ENCODE measurements at places on chromosomes 6 and 20.
A peak's percentile ranks its signal among the peaks of the same experiment; 100 is the strongest.

DNA sequence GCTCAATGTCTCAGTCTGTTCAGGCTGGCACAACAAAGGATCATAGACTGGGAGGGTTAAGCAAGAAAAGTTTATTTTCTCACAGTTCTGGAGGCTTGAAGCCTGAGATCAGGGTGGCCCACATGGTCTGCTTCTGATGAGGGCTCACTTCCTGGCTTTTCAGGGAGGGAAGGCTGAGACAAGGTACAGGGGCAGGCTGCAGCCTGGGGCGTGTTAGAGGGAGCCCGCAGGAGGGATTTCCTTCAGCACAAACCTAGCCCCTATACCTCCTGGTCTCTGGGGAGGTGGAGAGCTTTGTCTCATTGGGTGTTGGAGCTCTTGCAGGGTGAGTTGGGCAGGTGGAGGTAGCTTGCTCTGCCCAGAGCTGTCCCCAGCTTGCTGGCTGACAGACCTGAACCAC is 81.1 kb upstream of the GPR6 start:
- no peak for DNase-seq

- DNase-seq = no peak
Observed at GRCh38 chr6:169229615-169230321, 23.9 kb downstream of the THBS2 start.

DNA sequence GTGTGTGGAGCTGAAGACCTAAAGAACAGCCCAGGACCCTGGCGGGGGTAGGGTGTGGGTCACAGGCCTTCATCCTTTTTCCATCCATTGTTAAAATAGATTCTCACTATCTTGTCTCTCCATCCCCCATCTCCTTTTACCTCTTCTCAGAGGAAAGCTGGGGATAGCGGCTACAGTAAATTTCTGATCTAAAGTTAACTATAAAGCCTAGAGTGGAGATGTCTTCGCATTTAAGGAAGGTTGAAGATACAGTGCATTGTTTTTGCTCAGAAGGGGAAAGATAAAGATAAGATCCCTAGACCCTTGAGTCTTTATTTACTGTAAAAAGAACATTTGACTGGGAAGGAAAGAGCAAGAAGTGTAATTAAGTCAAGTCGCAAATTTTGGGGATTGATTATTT is 8.6 kb downstream of the FOXA2 start:
- DNase-seq = no peak

GRCh38 chr20:3739054-3739925 is 6.8 kb downstream of the HSPA12B start:
- no peak for DNase-seq

GRCh38 chr6:21500314-21501020 is 93.1 kb upstream of the SOX4 start:
- no peak for DNase-seq

GRCh38 chr6:136288566-136289326 is 900 bp downstream of the BCLAF1 start:
- DNase-seq = peak; percentile 74

DNA sequence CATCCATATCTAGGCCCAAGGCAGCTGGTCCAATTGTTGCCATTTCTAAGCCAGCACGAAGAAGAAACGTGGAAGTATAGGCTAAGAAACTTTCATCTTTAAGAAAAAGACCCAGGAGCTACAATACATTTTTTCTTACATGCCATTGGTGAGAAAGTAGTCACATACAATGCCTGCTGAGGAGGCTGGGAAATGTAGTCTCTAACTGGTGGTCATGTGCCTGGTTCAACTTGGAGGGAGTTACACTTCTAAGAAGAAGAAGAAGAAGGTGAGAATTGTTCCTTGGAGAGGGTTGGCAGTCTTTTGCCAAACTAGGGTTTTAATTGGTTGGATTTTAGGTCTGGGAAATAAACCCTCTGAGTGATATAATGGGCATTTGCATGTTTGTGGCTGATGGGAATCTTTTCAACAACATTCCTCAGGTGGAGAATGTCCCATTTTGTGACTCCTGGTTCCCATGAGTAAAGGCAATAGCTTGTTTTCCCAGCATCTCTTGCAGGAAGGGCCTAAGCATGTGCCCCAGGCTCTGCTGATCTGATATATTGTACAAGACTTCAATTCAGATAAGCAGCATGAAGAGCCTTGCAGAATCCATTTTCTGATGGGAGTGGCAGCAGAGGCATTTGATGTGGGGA is 47.0 kb upstream of the PREP start:
- no peak for DNase-seq

GRCh38 chr6:146212781-146213180 is 183.9 kb downstream of the GRM1 start:
- no peak for DNase-seq

DNA sequence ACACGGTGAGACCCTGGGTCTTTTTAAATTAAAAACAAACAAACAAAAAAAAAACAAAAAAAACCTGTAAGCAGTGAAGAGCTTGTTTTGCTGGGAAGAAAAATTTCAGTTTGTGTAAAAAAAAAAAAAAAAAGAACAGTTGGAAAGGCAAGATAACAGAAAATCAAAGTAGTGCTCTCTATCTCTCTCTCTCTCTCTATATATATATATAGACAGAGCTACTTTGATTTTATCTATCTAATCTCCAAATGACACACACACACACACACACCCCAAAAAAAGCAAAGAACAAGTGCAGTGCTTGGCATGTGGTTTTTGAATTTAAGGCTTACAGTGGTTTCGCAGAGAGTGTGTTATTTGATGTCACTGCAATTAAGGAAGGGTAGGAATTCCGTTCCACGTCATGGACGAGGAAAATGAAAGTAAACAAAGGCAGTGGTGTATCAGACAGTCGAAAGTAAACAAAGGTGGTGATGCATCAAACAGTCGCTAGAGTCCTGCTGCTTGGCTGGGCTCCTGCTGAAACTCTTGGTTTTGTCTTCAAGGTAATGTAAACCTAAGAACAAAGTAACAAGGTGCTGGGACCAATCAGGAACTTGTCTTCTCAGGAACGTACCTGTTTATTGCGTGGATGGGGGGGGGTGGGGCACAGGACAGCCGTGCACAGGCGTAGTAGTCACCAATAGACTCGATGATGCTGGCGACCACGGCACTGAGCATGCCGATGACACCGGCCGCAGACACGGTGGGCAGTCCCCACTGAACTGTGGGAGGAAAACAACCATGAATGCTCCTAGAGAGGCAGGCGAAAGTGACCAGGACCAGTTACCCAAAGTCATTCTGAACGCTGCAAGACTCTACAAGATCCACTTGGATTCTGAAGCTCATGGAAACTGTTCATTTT is 131.8 kb downstream of the SLC23A2 start:
- no peak for DNase-seq

DNA sequence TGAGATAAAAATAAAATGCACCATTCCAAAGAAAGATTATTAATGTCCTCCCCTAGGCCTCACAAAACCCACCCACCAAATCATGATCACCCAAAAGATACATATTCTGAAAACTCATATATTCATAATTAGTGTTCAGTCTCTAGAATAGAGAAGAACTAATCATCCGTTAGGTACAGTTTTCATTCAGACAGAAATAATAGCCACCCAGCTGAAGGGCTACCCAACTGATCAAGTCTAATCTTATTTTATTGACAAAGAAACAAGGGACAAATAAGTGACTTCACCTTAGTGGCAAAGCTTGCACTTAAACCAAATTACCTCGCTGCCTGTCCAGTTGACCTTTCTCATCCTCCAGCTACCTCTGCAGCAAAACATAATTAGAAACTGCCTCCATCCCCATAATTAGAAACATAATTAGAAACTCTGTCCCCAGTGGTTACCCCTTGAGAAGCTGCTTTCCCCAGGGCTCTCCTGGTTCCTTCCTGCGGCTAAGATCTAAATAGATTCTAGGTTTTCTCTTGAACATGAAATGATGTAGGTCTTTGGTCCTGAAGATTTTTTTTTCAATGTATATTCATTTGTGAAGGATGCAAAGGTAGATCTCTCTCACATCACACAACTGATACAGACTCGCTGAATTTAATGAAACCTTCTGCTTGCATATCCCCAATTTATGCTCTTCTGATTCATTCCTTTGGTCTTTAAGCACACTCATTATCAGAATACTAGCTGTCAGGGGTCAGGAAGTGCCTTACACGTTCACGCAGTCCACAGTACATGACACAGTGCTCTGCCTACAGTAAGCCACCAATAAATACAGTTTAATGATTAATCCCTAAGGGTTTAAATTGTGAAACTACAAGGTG is 46.3 kb downstream of the HBS1L start:
- DNase-seq = no peak

DNA sequence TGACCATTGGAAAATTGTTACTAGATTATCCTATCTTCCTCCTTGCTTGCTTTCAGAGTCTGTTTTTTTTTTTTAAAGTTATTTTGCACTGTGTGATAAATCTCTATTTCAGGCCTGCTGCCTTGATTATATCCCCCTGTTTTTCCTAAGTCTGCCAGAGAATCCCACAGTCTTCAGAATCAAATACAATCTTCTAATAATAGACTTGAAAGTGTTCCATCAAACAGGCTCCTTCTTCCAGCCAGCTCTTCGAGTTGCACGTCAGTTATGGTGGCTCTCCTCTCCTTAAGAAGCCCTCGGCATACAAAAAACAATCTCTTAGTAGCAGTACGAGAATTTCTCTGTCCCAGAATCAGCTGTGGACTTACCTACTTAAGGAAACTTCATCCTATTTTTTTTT is 92.9 kb upstream of the NOX3 start:
- no peak for DNase-seq

DNA sequence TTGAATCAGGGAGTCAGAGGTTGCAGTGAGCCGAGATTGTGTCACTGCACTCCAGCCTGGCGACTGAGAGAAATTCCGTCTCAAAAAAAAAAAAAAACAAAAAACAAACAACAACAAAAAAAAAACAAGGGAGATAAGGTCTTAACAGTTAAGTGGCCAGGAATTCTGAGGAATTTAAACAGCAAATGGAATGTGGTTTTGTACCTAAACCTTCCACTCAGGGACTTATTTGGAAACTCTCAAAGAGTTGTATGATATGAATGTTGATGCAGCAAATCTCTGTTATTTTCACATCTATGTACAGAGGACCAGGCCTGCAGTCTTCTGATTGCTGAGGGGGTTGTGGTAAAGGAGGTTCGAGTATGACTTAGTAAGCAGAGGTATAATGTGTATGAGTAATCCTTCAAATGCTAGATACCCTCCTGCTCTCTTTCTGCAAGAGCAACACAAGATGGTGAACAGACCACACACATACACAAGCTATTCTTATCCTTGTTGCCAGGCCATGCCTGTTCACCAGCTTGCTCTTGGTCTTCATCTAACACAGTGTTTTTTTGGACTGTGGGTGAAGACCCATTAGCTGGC is 174.9 kb upstream of the SCGN start:
- no peak for DNase-seq
